ENCODE measurements at places on chromosomes 12 and 14.

DNA sequence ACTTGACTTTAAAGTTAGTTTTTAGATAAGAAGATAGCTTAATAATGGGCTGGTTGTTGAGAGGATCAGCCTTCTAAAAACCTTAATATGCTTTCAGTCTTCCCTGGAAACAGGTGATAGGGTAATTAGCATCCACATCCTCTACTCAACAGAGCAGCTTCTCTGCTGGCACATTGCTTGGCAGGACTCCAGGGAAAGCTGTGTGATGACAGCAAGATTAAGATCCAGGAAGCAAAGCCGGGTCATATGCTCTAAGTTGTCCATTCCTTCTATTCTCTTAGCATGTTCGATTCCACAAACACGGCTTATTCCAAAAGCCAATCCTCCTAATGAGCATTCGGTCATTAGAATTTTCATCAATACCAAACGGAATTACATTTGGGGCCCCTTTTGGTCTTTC is 87.0 kb downstream of the HMGA2 start:
- no peak for DNase-seq

GRCh38 chr12:123614531-123614930 is 12.6 kb downstream of the DDX55 start:
- no peak for DNase-seq

DNA sequence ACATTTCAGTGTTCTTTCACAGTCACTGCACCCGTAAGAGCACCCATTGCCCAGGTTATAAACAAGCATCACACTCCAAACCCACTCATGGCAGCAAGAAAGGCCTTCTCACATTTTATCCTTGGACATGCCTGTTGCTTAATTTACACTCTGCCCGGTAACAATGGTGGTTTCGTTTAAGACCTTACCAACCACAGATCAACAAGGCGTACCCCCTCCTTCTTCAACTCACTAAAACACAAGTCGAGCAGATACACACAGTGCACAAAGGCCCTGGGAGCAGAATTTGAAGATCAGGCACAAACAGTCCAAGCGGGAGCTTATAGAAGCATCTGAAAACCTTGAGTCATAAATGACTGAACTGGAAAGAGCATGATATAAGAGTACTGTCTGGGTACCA is 98.1 kb downstream of the GALC start:
- DNase-seq: no peak

DNA sequence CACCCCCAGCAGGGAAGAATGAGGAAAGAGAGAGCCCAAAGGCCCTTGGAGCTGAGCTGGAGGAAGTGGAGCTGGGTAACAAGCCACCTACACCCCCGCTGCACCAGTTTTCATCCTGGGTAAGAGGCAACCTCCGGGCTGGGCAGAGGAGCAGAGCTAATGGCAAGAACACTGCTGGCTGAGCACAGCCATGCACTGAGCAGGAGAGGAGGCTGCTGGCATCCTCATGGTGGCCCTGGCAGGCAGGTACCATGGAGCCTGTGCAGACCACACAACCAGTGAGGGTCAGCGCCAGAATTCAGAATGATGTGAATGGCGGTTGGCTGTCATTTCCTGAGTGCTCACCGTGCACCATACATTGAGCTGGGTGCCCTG is 29.7 kb downstream of the PLEKHH1 start:
- no peak for DNase-seq

DNA sequence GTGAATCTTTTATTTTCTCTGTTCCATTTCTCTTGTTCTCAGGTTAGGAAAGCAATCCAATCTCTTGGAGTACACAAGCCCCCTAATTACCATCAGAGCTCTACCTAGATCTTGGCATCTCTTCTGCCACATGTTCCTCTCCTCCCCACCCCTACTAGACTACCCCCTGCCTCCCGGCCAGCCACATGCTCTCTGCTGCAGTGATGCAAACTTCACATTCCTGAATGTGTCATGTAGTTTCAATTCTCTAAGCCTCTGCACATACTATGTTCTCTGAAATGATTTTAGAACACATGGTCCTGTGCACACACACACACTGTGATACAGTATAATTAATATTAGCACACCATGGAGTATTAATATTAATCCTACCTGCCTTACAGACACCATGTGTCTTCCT is 104.6 kb downstream of the EFCAB11 start:
- DNase-seq: no peak

DNA sequence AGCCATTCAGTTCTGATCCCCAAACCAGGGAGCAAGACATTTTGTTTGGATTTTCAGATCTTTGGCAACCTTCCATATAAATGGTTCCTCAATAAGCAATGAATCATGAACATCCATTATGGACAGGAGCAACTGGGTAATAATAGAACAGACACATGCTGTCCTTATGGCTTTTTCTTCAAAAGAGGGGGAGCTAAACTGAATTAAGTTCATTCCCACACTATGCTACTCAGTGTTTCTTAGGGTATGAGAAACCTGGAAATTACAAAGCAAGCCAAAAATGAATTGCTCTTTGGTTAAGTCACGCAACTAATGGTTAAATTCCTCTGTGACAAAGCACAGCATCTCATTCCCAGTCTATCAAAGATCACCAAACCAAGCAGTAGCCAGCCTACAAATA is 51.0 kb downstream of the PTGER2 start:
- DNase-seq: no peak

GRCh38 chr14:20035938-20036337 is at the start of gene OR4K13:
OR4K13 (minus strand) TSS chr14:20036038; CDS start chr14:20034758, 1,280 bp downstream.
- no peak for DNase-seq

GRCh38 chr12:49017891-49018260 is 700 bp downstream of the PRKAG1 start:
- no peak for DNase-seq

GRCh38 chr12:108778053-108778452 is 46.7 kb upstream of the CORO1C start:
- no peak for DNase-seq

DNA sequence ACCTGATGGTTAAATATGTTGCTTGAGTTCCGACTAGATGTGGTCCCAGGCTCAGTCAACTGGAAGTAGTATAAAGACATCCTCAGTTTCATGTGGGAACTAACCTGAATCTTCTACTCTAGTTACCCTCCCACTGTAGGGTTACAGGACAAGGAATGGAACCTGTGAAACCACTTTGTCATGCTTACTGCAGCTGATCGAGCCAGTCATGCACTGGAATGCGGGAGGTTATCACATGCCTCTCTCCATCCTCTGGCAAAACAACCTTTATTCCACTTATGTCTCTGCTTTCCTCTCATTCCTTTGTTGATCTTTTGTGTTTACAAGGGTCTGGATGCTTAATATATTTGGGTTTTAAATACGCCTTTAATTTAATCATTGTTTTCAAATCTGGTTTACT is 111.9 kb upstream of the DDHD1 start:
- no peak for DNase-seq

- no peak for DNase-seq
Observed at GRCh38 chr12:70383484-70383883, 17.4 kb downstream of the KCNMB4 start.

GRCh38 chr14:96690713-96691383 is 106.3 kb upstream of the VRK1 start:
- DNase-seq: no peak

- DNase-seq: no peak
Observed at GRCh38 chr12:31008241-31008761, 65.4 kb upstream of the DDX11 start.

DNA sequence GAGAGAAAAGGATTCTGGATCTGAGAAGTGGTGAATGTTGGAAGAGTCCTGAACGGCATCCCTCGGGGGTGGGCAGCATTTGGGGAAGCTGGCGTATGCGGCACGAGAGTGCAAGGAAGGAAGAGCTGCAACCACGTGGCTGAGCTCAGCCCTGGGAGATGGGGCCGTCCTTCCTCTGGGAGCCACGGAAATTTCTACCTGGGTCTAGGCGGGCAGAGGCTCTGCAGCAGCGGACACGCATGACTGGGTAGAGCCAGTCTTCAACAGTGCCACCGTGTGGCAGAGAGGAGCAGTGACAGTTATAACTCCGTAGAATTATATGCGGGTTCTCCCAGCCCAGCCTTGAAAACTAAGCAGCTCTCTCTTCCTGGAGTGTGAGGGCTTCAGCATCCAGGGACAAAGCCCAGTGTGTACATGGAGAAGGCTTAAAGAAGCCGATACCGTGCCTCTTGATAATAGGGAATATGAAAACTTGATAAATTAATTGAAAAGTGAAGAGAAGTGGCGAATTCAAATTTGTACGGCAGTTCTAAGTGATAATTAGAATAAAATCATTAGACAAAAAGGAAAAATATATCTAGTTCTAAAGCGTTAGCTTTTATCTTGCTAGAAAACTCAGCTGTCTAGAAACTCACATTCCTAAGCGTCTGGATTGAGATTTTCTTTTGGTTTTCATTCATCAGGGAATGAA is 82.9 kb upstream of the STXBP6 start:
- peak; percentile 2 for DNase-seq

- no peak for DNase-seq
Observed at GRCh38 chr14:69700575-69700974, 66.4 kb upstream of the SRSF5 start.

- DNase-seq: no peak
Observed at GRCh38 chr14:104085889-104086201, 345 bp downstream of the ASPG start.

DNA sequence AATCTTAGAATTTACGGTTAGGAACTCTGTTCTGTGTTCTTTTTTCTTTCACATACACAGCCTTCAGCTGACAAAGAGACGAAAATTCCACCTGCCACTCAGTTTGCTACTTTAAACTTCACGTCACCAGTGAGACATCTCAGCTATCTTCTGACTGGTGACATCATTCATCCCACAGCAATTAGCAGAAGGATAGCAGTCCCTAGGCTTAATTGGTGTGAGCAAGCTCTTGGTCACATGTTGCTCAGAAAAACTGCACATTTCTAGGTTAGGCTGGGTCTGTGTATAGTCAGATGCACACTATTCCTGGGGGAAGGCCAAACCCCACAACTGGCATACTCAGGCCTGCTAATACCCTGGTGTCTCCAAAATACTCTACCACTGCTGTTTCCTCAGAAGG is 23.9 kb downstream of the SLC7A7 start:
- DNase-seq: no peak

DNA sequence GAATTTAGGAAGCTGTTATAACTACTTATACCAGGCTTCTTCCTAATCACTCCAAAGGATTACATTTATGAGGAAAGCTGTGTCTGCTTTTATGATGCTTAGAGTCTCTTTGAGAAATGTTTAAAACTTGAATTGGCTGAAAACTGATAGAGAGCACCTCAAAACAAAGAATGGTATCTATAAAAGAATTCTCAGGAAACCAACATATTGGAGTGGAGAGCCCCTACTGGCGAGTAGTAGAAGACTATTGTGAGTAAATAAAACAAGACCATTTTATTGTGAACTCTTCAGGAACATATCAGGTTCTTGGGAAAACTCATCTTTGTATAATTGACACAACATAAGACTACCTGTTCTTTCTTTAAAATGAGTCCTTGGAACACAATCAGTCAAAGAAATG is 578.6 kb downstream of the RERGL start:
- no peak for DNase-seq

- no peak for DNase-seq
Observed at GRCh38 chr12:125305231-125305630, 240.0 kb downstream of the AACS start.

GRCh38 chr12:89947437-89948270 is 239.0 kb upstream of the ATP2B1 start:
- no peak for DNase-seq

DNA sequence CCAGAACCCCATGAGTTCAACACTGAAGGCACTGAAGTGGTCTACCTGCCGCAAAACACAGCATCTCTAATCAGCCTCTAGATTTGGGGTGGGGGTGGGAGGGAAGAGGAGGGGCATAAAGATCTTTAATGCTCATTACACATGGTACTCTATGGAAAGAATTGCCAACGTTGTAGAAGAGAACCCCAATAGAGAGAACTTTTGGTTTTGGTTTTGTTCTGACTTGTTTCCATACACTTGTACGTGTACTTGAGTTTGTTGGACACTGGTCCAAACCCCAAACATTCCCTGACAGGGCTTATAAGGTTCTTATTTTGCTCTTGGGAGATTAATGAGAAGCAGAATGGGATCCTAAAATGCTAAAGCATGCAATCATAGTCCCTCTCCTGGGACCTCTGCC is 31.0 kb downstream of the GNPTAB start:
- DNase-seq: no peak

GRCh38 chr12:4289998-4290790 is 16.6 kb downstream of the CCND2 start:
- no peak for DNase-seq

DNA sequence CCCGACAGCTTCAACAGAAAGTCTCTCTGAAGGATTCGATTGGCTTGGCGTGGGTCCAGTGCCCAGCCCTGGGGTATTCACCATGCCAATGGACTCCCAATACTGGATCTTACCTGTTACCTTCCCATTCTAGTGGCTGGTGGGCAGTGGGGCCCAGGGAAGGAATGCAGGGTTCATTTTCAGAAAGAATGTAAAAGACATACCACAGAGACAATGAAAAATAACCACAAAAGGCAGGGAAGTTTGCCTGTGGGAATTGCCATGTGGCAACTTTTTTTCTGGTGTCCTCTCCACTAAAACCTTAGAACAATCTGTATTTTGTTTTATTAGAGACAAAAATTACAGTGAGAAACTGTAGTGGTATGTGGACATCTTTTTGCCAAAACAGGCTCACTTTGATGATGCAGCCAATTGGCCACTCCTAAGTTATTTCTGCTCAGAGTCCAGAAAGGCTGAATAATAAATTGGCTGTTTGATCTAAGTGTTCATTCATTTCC is 55.2 kb downstream of the PTGER2 start:
- no peak for DNase-seq

DNA sequence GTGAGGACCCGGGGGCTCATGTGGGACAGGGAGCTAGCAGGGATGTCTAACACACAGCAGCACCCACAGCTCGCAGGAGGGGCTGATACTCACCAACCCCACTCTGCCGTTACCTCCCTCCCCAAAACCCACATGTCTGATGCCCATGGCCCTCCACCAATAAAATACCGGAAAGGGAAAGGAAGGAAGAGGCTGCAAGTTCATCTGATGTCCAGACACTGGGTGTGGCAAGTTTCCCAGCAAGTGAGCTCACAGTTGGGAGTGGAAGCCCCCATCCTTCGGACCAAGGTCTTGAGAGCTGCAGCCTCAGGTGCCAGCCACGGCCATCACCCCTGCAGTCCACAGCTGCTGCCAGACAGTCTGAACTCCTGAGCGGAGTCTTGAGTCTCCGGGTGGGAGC is 39.3 kb upstream of the DIO3 start:
- DNase-seq: no peak

GRCh38 chr12:78865516-78865915 is 942 bp downstream of the SYT1 start:
- DNase-seq: no peak

DNA sequence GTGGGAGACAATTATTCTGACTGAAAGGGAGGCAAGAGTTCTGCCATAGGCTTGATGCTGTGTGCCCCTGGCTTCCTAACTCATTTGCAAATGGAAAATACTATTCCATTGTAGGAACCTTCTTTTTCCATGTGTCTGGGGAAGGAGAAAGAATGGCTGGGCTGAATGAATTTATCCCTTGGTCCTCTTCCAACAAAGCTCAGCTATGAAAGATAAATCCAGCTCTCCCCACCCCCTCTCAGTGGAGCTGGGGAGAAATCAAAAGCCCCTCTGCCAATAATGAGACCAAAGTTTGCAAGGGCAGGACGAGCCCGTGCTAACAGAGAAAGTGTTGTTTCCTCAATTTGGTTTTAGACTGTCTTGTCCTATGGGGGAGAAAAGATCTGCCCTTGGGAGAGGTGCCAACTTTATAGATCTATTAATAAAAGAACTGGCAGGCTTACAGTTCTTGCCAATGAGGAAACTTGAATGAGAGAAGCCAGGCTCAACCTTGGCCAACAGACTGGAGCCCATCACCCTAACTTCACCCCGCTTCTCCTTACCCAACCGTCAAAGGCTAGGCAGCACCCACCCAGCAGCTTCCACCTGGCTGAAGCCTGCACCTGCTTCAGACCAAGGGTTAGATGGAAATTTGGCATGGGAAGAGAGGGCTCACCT is 8.9 kb upstream of the TCL1B start:
- DNase-seq: no peak

All from stimulated activated CD8-positive, alpha-beta memory T cell treated with anti-CD3 and anti-CD28 coated beads, Interleukin-4, amount 100 ng/mL, for 1 hour (primary cell).